ENCODE measurements at places on chromosomes 3 and 15. TPM values are rescaled to one million over a fixed set of nuclear protein-coding genes. Genes with fewer than 3 reads are reported as not detected.

DNA sequence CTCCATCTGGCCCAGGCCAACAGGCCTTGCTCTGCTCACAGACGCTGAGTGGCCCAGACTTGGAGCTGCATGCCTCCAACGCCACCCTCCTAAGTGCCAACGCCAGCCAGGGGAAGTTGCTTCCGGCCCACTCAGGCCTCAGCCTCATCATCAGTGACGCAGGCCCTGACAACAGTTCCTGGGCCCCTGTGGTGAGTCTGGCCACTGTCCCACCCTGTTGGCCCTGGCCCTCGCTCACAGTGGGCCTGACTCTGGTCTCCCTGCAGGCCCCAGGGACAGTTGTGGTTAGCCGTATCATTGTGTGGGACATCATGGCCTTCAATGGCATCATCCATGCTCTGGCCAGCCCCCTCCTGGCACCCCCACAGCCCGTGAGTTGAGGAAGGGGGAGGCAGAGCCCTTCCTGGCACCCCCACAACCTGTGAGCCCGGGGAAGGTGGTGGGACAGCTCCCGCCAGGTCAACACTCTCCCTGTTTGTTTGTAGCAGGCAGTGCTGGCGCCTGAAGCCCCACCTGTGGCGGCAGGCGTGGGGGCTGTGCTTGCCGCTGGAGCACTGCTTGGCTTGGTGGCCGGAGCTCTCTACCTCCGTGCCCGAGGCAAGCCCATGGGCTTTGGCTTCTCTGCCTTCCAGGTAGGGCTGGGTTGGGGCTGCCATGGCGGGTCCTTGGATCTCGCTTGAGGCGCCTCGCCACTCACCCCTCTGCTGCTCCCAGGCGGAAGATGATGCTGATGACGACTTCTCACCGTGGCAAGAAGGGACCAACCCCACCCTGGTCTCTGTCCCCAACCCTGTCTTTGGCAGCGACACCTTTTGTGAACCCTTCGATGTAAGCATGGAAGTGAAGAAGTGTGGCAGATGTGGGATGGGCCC, 10.0 kb downstream of the NT5DC2 start:
- ATAC-seq: no peak

GOLGA6L2 gene
- 2.0 TPM for total RNA-seq

NLGN1 gene
- total RNA-seq: 35.6 TPM

DNA sequence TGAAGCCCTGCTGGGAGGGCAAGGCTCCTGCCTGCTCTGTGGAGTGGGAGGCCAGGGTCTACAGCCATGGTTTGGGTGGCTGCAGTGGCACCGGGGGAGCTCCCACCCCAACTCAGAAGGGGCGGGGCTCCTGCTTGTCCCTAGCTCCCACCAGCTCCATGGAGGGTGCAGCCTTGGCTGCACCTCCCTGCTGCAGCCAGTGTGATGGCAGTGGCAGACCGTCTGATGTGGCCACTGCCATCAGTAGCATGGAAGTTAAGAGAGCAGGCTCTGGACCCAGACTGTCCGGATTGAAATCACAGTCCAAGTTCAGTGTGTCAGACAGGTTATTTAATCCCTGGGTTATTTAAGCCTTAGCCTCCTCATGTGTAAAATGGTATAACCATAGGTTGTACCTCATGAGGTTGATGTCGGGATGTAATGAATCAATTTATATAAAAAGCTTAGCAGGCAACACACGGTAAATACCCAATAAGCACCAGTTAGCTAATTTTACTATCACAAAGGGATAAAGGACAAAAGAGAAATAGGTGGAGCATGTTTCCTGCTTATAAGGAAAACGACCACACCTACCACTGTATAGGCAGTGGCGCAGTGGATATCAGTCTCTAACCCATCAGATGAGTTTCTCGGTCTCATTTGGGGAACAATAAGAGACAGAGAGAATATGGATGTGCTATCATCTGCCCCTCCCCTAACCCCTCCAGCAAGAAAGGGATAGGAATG, 13.1 kb upstream of the NR1I2 start:
- no peak for ATAC-seq

GRCh38 chr3:141835557-141836229, 40.8 kb upstream of the ATP1B3 start:
- no peak for ATAC-seq

DNA sequence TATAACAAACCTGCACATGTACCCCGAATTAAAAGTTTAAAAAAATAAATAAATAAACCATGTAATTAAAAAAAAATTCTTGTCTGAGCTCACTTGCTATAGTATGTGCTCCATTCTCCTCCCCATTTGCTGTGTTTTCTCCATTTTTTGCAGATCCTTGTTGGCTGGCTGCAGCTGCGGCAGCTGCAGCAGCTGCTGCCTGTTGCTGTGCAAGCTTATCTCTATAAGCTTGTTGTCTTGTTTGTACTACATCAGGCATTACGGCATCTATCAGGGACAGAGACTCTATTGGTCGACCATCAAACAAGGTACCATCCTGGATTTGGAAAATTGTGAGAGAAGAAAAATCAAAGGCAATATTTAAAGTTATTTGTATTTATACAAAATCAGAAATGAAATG, 145.9 kb downstream of the TBL1XR1 start:
- ATAC-seq: peak; percentile 43

DNA sequence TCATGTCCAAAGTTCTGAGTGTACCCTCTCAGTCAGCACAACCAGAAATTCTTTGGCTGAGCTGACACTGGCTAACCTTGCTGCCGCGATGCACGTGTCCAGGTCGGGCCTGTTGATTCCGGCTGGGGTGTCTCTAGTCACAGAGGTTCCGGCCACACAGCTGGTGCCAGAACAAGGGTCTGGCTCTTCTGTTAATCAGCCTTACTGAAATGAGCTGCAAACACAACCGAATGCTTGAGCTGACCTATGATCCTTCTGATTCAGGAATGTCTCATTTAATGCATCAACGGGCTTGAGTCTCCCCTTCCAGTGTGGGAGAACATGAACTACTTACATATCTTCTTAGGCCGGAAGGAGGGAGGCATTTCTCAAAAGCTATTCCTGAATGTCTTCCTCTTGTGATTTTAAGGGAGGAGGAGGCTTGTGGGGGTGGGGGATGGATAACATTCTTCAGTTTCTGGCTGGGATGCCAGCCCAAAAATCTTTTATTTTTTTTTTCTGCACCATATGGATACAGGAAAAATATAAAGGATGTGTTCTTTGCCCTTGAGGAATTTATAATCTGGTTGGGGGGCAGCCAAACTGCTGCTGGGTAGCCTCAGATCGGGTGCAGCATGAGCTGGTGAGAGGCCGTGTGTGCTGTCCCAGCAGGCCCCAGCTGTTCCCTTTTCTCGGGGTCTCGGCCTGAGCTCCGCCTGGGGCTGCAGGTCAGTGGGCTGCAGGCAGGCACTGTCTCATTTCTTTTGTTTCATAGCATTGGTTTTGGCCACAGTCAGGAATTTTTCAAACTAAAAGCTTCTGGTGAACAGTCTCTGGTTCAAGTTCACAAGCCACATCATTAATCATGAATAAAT, 319.1 kb upstream of the TBL1XR1 start:
- ATAC-seq: peak; percentile 89

DNA sequence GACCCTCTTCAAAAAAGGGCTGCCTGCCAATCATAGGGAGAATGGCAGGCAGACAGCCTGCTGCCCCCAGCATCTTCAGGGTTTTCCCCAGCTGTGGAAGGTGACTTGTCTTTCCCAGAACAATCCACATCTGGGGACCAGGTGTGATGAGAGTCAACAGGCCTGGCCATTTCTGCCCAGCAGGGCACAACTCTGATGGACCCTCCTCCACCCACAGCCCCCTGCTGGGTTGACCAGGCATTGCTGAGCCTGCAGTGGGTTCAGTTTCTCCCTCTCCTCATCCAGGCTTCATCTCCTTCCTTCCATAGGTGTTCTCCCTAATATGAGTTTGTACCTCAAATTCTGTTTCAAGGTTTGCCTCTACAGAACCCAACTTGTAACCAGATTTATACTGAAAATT, 111.0 kb downstream of the MINAR1 start:
- ATAC-seq: no peak

- peak; percentile 58 for ATAC-seq
Observed at GRCh38 chr3:102085431-102086176, 236.3 kb downstream of the NFKBIZ start.

- ATAC-seq: peak; percentile 46
Observed at GRCh38 chr3:65995030-65995429, 43.7 kb downstream of the MAGI1 start.

TGM4 gene
- total RNA-seq: 0.37 TPM

- ATAC-seq: no peak
Observed at GRCh38 chr3:188156056-188156455, 2.1 kb downstream of the LPP start.
